ENCODE measurements at places on chromosomes 1 and 21.

- DNase-seq: no peak
Measured at GRCh38 chr1:7659514-7659913, 111.6 kb upstream of the VAMP3 start.

DNA sequence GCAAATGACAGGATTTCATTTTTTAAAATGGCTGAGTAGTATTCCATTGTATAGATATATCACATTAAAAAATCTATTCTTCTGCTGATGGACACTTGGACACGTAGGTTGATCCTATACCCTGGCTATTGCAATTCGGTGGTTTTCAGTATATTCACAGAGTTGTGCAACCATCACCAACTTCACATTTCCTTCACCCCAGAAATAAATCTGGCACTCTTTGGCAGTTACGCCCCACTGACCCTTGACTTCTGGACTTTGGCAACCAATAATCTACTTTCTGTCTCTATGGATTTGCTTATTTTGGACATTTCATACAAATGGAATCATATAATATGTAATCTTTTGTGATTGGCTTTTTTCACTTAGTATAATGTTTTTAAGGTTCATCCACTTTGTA lies 35.9 kb downstream of the MAP3K7CL start:
- DNase-seq: no peak

DNA sequence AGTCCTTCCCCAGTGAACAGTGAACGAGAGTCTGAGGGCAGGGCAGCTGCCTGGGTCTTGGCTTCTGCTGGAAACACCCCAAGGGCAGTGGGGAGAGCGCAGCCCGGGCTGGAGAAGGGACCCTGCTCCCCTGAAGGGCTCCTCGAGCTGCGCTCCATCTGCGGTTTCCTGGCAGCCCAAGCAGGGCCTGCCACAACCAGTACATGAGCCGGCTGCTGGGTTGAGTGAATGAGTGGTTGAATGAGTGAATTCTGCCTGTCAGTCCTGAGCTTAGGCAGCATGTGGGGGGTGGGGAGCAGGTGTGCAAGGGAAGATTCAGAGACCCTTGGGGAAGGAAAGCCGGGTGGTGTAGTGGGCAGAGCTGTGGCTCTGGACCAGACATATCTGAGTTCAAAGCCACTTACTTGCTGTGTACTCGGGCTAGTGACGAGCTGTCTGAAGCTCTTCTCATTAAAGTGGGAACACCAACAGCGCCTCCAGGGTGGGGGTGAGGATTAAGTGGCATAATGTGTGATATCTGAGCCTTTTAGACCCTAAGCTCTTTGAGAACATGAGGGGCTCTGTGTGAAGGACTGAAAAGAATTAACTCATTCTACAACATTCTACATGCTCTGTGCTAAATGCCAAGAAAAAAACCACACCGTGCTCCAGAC lies 3.7 kb downstream of the OPRD1 start:
- no peak for DNase-seq

- DNase-seq: peak; percentile 74
Measured at GRCh38 chr1:67646145-67647035, 38.6 kb upstream of the GADD45A start.

- peak; percentile 28 for DNase-seq
Measured at GRCh38 chr1:104636581-104636980, 886.9 kb downstream of the AMY1C start.

DNA sequence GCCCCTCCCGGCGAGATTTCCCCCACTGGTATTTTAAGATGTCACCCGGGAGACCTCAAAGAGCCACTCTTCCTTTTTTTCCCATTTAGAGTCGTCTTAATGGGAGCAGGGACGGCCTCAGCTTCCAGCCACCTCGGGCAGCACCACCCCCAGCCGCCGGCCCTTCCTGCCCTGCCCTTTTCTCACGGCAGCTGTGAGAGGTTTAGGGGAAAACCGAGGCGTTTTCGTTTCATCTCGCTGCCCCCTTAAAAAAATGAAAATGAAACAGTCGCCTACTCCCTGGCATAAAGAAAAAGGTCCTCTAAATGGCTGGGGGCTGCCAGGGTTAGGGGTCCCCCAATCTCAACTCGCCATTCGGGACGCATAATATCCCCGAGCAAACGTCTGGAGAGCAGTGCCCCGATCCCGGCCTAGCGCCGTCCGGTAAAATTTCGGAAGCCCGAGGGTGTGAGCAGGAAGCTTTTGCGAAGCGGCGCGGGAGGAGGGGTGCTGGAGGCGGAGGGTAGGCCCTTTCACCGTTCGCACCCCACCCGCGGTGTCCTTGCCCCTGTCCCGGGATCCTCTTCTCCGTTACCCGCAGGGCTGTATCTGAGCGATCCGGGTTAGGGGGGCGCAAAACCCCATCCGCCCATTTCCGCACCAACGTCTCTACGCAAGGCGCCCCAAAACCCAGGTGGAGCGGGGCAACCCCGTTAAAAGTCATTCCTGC lies 1.2 kb downstream of the RUNX3 start:
- DNase-seq: peak; percentile 60

DNA sequence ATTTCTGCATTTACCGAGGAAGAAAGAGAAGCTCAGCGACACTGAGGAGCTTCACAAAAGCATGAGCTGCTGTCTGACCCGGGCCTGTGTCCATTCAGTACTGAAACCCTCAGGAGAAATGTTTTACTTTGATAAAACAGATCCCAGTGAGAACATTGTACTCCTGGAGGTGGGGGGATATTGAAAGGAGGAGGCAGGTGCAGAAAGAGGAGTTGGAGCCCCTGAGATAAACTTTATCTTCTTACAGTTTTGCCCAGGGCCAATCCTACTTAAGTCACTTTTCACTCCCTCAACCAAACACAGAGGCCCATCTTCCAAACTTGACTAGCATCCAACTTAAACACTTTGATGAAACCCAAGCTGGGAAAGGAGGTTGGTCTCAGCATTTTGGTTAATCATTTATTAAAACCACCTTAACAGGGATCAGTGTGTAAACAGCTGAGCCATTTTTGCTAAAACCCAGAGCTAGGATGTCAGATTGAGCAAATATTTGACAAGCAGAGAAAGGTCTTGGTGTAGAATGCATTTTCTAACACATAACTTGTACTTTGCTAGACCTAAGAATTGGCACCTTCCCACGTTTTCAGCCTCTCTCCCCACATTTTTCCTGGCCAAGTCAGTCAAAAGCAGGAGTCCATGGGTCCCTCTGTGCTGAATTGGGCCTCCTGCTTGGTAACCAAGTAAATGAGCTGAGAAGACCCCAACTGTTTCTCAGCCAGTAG lies 32.5 kb upstream of the SARS1 start:
- no peak for DNase-seq

DNA sequence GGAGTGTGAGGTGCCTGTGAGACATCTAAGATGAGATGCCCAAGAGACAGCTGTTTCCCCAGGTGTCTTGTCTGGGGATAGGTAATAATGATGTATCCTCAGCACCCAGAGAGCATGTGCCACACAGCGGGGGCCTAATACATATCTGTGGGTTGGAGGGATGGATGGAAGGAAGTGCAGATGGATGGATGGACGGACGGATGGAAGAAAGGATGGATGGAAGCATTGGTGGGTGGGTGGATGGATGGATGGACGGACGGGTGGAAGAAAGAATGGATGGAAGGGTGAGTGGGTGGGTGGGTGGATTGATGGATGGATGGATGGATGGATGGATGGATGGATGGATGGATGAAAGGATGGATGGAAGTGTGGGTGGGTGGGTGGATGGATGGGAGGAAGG lies 78.5 kb upstream of the EFHD2 start:
- DNase-seq: no peak

- peak; percentile 64 for DNase-seq
Measured at GRCh38 chr1:99599678-99600175, 46.2 kb upstream of the PALMD start.

GRCh38 chr1:210159211-210159610 lies 73.4 kb upstream of the SERTAD4 start:
- no peak for DNase-seq

- no peak for DNase-seq
Measured at GRCh38 chr21:26297851-26298250, 127.3 kb upstream of the APP start.

GRCh38 chr1:183025010-183025337 lies 1.8 kb downstream of the LAMC1 start:
- DNase-seq: no peak

- DNase-seq: no peak
Measured at GRCh38 chr1:208108646-208109330, 135.4 kb downstream of the PLXNA2 start.

- DNase-seq: no peak
Measured at GRCh38 chr21:17250778-17251241, 262.0 kb upstream of the CXADR start.

DNA sequence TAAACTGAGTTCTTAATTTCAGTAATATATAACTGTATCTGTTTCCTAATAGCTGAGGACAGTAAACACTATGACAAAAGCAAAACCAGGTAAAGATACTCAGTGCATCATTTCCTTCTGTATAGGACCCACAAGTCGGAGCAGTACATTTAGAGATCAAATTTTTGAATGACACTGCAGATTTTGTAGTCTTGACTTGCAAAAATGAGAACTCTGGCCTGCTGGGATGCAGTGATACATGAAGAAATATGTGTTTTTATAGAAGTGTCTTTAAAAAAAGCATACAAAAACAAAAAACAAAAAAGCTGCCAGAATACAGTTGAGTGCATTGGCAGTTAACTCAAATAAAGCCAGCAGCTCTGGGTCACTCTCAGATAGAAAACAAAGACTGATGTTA lies 19.0 kb downstream of the GART start:
- DNase-seq: no peak

GRCh38 chr1:168303716-168304540 lies 23.3 kb downstream of the TBX19 start:
- DNase-seq: peak; percentile 6

- DNase-seq: no peak
Measured at GRCh38 chr1:178146436-178146835, 52.5 kb downstream of the RASAL2 start.

GRCh38 chr1:79042117-79042516 lies 35.6 kb upstream of the ADGRL4 start:
- peak; percentile 27 for DNase-seq

DNA sequence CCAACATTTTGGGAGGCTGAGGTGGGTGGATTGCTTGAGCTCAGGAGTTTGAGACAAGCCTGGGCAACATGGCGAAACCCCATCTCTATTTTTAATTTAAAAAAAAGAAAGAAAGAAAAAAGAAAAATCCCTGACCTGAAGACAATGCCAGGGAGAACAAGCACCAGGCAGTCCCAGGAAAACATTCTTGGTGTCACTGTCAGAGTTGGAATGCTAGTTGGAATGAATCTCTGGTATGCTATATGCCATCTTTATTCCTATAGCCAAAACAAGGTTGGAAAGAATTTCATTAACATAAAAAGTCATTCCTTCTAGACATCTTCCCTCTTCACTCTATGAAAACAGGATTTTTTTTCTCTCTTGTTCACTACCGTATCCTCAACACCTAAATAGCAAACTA lies 2.8 kb downstream of the DNAJC8 start:
- DNase-seq: peak; percentile 5

DNA sequence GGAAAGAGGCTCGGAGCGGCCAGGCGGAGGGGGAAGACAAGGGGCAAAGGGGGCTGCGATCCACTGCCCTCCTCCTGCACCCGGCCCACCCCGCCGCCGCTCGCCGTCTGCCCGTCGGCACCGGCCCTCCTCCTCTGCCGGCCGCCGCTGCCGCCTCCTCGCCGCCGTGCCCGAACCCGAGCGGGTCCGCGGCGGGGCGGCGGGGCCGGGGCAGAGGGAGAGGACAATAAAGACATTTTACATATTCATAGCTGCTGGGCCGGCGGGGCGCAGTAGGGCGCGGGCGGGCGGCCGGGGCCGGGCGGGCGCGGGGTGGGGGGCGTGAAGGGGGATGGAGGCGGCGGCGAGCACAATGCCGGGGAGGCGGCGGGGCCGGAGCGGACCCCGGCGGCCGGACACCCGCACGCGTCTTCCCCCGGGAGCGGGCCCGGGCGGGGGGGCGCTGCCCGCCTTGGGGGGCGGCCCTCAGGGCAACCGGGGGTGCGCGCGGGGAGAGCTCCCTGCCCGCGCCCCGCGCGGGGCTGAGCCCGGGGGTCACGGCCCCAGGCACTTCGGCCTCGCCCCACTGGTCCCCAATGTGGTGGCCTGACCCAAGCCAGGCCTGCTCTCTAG lies 546 bp downstream of the POU2F1 start:
- no peak for DNase-seq

- no peak for DNase-seq
Measured at GRCh38 chr1:164703960-164704411, 145.0 kb downstream of the PBX1 start.

- DNase-seq: no peak
Measured at GRCh38 chr1:231708394-231708793, 81.8 kb downstream of the DISC1 start.
